DND-41 (cell line): ENCODE measurements at places on chromosomes 11 and 22.

DNA sequence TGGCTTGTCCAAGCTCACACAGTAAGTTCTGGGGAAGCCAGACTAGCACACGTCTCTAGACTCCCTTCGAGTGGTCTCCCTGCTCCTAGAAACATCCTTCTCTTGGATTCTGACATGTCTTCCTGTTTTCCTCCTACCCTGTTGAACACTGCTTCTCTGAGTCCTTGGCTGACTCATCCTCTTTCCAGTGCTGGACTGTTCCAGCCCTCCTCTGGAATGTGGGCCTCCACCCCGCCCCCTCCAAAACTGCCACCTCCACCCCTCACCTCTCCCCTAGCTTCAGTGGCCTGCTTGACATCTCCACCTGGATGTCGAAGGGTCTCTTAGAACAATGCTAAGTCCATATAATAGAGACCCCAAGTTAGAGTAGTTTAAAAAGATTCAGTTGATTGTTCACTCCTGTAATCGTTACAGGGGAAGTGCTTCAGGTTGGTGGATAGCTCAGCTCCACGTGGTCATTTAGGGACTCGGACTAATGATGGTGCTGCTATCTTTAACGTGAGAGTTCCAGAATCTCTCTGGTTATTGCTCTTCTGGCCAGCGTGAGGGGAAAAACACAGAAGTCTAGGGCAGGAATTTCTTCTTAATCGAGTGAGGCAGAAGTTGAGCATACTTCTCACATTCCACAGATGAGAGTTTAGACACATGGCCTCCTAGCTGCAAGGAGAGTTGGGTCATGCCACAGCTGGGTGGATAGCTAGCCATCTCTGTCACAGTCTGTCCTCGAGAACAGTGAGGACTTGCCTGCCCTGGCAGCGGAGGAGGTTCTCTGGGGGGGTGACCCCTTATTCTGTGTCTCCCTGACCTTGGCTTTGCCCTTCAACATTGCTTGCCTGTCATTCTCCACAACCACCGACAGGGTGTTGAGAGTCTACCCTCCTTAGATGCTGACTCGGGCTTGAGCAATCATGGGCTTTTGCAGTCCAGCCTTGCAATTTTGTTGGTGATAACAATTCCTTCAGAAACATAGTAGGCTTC is 4.7 kb upstream of the C11orf96 start:
- DNase-seq: no peak

DNA sequence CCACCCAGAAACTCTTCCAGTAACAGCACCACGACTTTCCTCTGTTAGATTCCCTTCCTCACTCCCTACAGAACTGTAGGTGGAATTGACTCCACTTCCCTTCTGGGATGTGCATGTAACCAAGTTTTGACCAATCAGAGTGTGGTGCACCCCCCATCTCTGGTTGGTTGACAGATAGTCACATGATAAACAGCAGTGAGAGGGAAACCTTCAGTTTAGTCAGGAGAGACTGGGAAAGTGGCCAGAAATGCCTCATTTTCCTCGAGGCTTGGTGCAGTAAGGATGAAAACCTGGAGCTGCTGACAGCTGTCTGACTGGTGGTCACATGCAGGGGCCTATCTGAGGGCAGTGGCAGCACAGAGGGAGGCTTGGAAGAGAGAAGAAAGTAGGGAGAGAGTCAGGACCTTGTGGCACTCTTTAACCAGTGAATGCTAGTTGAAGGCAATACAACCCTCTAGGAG is 67.3 kb upstream of the GRK3 start:
- DNase-seq: no peak

- no peak for DNase-seq
Observed at GRCh38 chr11:45755281-45755859, 49.6 kb upstream of the SLC35C1 start.

DNA sequence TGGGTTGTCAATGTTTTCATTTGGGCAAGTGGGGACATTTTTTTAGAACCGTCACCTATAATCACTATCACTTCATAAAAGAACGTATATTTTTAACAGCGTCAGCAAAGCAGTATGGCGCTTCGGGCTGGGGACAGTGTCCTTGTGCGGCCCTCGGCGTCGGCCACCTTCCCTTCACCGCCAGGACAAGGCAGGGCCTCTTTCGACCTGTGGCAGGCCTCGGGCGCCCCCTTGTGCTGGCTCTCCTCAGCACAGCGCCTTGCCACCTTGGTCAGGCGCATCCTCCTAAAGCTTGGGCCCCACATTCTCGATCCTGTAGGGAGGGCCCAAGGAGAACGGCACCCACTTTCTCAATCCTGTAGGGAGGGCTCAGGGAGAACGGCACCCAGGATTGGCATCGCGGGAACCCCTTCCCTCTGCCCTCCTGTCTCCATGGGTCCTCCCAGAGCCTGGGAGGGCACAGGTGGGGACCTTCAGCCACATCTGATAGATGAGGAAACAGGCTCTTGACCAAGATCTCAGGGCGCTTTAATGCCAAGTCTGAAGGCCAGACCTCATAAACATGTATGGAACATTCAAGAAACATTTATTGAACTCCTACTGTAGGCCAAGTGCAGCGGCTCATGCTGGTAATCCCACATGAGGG is 11.5 kb upstream of the FADD start:
- peak; percentile 27 for DNase-seq

GRCh38 chr11:8039530-8040260 is 41.3 kb upstream of the TUB start:
- DNase-seq: no peak

GRCh38 chr11:30478923-30479322 is 107.2 kb downstream of the MPPED2 start:
- no peak for DNase-seq

GRCh38 chr11:96293598-96294021 is 49.4 kb downstream of the MAML2 start:
- DNase-seq: no peak

GRCh38 chr22:49724030-49724892 is 103.4 kb downstream of the BRD1 start:
- no peak for DNase-seq

DNA sequence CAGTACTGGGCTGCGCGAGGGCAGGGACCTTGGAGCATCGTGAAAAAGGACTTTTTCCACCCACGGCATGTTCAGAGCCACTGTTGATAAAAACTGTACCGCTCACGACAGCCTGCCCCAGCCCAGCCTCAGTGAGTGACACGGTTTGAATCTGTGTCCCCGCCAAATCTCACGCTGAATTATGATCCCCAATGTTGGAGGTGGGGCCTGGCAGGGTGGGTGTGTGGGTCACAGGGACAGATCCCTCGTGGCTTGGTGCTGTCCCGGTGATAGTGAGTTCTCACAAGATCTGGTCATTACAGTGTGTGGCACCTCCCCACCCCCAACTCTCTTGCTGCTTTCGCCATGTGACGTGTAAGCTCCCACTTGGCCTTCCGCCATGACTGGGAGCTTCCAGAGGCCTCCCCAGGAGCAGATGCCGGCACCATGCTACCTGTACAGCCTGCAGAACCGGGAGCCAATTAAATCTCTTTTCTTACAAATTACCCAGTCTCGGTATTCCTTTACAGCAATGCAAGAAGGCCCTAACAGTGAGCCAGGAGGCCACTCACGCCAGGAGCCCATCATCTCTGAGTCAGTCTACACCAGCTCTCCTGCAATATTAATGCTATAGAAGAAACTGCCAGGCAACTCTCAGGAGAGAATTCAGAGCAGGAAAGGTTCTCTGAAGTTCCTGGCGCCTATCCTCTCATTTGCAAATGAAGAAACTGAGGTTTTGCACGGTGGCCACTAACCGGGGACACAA is 1.3 kb downstream of the TOLLIP start:
- DNase-seq: no peak

DNA sequence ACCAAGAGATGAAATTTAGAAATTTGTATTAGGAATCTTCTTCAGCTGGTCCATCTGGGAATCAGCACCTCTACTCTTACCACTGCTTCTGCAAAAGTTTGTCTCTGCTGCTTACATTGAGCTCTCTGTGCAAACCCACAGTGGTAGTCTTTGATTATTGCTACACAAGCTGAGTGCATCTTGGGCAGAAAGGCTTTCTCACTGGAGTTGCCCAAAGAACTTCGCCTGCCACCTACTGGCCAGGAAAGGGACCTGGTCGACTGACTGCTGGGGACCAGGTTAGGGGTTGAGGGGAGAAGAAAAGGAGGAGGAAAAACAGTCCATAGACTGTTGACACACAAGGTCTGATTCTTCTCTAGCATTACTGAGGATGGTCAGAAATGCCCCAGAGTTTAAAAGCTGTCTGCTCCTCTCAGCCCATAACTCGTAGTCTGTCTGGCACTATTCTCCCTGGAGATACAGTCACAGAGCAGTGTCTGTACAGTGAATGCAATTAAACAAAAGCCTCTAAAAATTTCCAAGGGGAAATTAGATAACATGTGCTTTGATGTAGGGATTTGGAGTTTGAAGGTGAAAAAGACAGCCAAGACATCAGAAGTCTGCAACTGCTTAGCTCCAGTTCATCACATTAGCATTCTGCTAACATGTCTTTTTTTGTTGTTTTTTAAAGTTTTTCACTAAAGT is 215.0 kb upstream of the CTSC start:
- peak; percentile 73 for DNase-seq

DNA sequence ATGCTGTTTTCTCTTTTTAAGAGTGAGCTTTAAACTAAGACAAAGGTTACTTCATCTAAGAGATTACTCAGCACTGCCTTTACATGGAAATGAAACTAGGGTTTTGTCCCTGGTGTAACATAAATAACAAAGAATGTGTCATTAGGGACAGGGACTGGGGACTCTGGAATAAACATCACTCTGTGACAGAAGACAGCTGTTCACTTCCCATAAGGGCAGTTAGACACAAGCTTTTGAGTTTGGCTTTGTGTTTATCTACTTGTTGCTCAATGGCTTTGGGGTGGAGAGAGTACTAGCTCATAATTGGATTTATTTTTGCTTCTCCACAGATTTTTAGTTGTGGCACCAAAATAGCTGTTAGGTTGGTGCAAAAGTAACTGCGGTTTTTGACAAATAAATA is 154.5 kb downstream of the OR4C45 start:
- DNase-seq: no peak

DNA sequence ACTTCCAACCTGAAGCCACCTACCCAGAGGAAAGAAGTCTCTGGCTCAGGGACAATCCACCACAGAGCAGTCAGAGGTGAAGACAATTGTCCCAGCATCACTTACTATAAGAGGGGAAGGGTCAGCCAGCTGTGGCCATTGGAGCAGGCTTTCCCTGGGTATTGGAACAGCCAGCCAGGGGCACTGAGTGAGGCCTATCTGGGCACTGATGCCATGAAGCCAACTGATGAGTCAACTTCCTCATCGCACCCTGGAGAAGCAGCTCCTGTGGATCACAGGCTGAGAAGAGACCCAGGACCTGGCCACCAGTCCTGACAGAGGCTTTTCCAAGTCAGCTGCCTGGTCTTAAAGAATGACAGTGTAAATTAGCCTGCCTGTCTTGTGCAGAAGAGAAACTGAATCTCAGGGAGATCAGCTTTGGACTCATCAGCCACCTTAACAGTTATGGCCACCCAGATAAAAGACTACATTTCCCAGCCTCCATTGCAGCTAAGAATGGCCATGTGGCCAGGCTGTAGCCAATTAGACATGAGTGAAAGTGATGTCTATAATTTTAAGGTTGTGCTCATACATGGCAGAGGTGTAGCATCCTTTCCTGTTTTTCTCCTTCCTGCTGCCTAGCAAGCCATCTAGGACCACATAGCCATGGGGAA is 19.0 kb downstream of the CHST1 start:
- no peak for DNase-seq

DNA sequence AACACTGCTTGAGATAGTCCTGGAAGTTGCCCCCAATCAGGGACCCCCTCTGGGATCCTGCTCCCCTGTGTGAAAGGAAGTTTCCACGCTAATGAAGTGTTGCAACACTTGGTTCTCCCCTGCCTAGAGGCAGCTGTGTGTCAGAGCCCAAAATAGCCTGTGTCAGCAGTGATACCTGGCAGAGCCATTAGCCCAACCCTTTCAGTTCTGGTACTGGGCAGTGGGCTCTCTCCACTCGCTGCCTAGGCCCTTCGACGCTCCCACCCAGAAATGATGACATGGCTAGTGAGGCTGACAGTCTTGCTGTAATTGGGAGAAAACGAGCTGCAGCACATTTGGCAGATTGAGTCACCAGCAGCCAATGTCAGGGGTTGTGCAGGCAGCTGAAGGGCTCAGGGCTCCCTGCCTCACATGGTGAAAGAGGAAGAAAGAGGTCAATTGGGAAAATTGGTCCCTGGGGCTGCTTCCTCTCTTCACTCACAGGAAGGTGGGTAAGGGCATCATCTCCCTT is 1.4 kb upstream of the NXF1 start:
- no peak for DNase-seq

DNA sequence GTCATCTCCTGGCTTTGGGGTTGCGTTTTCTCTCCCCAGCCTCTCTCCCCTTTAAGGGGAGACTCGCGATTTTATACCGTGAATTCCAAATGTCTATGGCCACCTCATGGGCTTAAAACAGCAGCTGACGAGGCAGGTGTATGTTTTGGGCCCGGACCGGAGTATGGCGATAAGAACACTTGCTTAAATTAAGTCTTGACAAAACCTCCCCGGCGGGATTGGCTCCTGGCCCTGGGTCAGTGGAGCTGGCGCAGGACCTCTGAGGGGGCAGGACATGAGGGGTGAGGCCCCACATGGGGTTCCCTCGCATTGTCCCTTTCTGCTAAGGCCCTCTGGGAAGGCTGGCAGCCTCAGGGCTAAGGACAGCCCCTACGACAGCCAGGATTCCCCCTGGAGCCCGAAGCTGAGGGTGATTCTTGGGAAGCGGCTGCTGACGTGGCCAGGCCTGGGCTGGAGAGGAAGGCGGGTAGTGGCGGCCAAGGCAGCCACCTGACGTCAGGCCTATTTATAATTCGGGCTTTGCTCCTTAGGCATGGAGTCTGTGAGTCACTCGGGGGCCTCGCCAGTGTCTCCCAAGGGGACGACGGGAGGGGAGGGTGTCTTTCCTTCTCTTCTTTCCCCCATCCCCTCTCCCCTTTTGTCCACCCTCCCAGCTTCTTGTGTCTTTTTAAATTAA is 12.7 kb downstream of the MYO18B start:
- DNase-seq: no peak

DNA sequence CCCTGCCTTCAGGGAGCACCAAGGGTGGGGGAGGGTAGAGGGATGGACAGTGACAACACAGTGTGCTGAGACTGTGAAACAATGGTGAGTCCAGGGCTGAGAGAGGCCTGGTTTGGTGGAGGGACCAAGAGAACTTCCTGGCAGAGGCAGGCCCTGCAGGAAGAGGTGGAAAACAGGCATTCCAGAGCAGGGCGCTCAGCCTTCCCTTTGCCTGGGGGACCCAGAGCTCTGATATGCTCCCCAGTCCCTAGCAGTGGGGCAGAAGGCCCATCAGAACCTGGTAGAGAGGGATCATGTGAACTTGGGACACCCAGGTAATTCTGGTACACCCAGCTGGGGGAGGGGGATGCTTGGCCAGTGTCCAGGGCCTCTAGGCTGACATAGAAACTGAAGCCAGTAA is 17.2 kb upstream of the UVRAG start:
- DNase-seq: no peak

- no peak for DNase-seq
Observed at GRCh38 chr11:126156814-126157213, 54.6 kb downstream of the RPUSD4 start.

GRCh38 chr11:86249307-86250098 is 5.0 kb downstream of the EED start:
- no peak for DNase-seq
